ENCODE measurements at places on chromosomes 6 and 20.

- no peak for DNase-seq
Measured at GRCh38 chr20:48197066-48197465, 411.8 kb upstream of the SULF2 start.

GRCh38 chr6:34788111-34788510 is 3.8 kb upstream of the BLTP3A start:
- DNase-seq, result no peak

DNA sequence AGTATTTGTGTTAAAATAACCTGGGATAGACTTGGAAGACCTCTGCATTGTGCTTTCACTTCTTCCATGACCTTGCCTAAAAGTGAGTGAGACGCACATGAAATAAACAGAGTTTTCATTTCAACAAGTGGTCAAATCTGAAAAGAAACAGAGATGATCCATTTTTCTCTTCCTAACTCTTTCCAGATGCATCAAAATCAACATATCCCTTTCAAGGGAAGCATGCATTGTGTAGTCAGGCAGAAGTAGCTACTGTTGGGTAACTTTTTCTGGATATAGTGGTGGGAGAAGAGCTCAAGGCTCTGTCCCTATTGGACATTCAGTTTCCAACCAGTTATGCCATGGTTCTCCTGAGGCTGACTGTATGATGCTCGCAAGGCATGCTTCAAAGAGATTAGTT is 233.0 kb upstream of the JAG1 start:
- DNase-seq, result no peak

- DNase-seq, result no peak
Measured at GRCh38 chr6:159989492-159990480, 20.9 kb downstream of the IGF2R start.

- no peak for DNase-seq
Measured at GRCh38 chr6:167796192-167796981, 30.3 kb upstream of the AFDN start.

GRCh38 chr20:4813863-4814695 is 92.4 kb downstream of the PRND start:
- peak; percentile 25 for DNase-seq

- DNase-seq, result no peak
Measured at GRCh38 chr6:47034421-47034820, 7.7 kb downstream of the ADGRF1 start.

GRCh38 chr20:49570828-49571552 is 3.1 kb upstream of the PTGIS start:
- no peak for DNase-seq

DNA sequence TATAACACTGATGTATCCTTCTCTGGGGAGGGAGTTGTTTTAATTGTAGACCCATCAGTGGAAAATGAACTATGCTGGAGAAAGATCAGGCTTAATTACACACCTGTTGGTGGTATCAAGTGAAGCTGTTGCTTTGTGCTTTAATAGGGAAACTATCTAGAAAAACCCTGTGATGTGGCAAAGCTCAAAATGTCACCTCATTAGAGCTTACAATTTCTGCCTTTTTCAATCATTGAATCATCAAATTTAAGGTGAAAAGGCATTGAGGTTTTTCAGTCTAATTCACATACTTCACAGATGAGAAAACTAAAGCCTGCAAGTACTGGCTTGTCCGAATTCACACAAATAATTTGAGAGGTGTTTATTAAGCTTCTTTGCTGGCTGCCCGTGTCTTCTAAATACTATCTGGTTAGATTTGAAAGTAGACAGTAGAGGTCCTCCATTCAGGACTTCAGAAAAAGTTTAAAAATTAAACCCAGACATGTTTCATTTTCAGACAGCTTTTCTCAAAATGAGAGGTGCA is 143.3 kb upstream of the MAP3K7 start:
- DNase-seq, result no peak

GRCh38 chr6:41451515-41452163 is 94.5 kb upstream of the FOXP4 start:
- no peak for DNase-seq

DNA sequence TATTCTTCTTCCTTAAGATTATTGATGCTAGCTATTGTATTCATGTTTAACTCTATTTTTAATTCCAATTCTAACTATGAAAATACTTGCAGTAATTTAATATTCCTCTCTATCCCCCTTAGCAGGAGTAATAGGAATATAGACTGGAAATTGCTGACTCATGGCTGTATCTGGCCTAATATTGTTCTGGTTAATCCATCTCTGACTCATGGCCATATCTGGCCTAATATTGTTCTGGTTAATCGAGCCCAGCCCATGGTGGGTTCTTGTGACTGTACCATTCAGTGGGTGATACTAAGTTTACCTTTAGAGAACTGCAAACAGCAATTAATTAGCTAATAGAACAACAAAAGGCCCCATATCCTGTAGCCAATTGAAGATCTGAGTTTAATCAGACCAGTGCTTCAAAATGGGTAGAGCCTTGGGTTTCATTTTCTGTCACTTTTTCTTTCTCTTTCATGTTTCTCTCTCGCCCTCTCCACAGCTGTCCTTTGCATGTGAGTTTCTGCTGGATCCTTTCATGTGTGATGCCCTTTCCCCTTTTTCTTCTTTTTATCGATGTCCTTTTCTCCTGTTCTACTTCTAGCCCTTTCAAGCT is 50.6 kb downstream of the SLC22A3 start:
- no peak for DNase-seq
